ENCODE measurements at places on chromosomes 7 and 10.
A peak's percentile ranks its signal among the peaks of the same experiment; 100 is the strongest.

DNA sequence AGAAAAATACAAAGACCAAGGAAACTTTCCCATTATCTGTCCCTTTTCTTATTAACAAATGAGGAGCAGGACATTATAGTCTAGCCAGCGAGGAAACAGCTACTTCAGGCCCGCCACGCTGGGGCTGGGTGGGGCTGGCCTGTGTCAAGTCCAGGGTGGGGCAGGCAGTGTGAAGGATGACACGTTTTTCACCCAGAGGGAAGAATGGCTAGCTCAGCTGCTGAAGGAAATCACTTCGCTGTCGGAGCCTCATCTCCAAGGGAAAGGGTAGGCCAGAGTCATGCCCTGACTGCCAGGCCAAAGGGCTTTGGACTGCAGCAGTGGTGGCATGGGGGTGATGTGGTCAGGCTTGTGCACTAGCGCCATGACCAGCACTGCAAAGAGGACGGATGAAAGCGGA is 24.4 kb downstream of the COL13A1 start:
- no peak for DNase-seq

DNA sequence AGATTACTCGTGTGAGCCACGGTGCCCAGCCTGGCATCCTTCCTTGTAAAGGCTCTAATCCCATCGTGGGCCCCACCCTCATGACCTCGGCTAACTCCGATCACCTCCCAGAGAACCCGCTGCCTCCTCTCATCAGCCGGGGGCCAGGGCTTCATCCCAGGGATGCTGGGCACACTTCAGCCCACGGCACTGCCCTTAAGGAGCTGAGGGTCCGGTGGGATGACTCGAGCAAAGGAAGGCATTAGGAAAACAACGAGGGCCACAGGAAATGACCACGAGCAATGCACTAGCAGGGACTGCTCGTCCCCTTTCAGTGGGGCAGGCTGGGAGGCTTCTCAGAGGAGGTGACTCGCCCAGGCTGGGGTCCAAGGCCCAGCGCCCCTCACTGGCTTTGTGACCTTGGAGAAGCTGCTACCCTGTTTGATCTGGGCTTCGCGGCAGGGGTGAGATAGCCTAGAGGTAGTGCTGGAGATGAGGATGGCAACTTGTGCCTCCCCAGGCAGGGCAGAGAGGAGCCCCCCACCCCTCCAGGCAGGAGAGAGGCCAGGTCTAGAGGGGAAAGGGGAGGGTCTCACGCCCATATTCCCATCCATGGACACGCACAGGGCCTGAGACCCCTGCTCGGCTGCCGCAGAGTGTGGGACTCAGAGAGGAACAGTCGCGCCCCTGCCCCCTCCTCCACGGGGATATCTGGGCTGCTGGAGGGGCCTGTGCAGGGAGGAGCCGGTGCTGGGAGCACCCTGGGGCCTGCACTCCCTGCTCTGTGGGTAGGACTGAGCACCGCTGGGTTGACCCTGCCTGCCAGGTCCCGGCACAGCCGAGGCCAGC is 26.8 kb downstream of the ELFN1 start:
- peak; percentile 18 for DNase-seq

- no peak for DNase-seq
These were observed 29.5 kb upstream of the LEP start for GRCh38 chr7:128211626-128212025.

- no peak for DNase-seq
These were observed 35.9 kb upstream of the ANK3 start for GRCh38 chr10:60425392-60426110.

- DNase-seq: no peak
These were observed 233.6 kb upstream of the CCDC6 start for GRCh38 chr10:60139798-60140566.
